ENCODE measurements at places on chromosomes 6 and 20.

GRCh38 chr20:58883241-58883691 lies 30.8 kb downstream of the GNAS start:
- DNase-seq = no peak

- no peak for DNase-seq
Observed at GRCh38 chr20:63536241-63536977, 767 bp downstream of the PTK6 start.

GRCh38 chr6:145015739-145016558 lies 719.4 kb downstream of the EPM2A start:
- no peak for DNase-seq

DNA sequence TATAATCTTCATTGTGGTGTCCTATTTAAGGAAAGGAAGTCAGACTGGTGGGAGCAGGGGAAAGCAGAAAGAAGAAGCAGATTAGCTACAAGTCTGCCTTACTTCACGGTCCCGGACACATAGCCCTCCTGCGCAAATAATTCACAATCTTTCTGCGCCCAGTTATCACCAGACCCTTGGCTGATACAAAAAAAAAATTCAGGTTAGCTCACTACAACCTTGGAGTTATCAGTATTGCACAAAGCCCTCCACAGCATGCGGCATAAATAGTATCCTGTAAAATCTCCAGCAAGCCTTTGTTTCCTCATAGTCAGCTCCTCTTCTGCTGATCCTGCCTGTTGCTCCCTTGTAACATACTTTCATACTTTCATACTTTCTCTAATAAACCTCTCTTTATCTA lies 148.6 kb upstream of the FUT9 start:
- no peak for DNase-seq

GRCh38 chr6:82909551-82909950 lies 156.1 kb downstream of the UBE3D start:
- no peak for DNase-seq

DNA sequence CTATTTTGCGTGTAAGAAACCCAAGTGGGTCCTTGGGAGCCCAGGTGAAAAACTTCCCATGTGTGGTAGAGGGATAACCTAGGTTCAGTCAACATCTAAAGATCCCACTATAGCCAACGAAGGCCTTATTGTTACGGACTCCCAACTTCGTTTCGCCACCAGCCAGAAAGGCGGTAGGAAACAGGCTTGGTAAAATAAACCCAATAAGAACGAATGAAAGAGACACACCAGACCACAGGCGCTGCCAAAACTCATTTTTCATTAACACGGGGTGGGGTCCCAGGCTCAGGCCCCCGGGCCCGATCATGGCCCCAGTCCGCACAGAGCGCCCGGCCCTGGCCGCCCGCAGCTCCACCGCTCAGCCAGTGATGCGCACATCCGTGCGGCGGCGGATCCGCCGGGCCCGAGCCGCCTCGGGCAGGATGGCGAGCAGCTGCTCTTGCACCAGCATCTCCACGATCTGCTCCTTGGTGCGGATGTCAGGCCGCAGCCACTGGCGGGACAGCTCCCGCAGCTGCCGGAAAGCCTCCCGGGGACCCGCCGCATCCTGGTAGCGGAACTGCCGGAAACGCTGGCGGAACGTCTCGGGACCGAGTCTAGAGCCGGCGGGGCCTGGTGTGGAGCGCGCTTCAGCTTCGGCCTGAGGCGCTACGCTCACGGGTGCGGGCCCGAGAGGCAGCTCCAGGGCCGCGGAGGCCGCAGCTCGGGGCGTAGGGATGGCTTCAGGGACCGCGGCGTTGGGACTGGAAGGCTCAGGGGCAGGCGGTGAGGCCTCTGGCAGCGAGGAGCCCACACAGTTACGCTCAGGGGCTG lies 709 bp downstream of the SCAND1 start:
- no peak for DNase-seq

DNA sequence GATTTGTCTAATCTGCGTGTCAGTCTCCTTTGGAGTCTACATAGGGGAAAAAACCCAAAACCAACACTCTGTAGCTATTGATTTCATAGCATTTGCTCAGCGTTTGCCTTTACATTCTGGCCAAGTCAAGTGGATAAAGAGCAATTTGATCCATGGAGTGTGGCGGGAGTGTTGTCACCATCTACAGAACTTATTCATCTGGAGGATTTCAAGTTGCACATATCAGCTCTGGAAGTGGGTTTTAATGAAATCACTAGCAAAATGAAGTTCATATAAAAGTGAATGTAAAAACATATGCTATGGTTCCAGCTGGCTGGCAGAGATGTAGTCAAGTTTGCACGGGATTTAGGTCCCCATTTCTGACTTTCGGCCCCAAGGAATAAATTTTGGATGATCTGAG lies 219.7 kb upstream of the SUPT3H start:
- no peak for DNase-seq

DNA sequence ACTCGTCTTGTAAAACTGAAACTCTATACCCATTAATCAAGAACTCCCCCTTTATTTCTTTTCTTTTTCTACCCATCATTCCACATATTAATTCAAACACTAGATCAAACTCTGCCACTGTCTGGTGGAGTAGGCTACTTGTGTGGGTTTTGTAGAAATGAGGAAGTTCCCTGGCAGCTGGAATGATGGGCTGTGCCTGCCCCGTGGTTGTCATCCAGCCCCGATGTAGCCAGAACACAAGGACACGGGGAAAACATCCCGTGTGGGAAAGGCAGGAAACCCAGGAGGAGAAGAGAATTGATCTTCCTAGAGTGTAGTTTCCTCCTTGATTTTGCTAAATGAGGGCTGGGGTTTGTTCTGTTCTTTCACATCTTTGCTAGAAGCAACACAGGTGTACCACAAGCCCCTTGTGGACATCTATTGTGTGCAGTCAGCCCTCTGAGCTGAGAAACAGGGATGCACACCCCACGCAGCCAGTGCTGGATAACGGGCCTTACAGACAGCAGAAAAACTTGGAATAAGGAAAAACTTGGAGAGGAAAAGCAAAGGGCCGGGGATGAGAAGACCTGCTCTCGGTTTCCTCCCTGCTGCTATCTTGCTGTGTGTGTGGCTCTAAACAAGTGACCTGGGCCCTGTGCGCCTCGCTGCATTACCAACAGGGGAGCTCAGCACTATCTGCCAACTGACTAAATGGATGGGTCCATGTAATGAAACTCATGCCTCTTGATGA lies 88.0 kb downstream of the SCML4 start:
- no peak for DNase-seq

DNA sequence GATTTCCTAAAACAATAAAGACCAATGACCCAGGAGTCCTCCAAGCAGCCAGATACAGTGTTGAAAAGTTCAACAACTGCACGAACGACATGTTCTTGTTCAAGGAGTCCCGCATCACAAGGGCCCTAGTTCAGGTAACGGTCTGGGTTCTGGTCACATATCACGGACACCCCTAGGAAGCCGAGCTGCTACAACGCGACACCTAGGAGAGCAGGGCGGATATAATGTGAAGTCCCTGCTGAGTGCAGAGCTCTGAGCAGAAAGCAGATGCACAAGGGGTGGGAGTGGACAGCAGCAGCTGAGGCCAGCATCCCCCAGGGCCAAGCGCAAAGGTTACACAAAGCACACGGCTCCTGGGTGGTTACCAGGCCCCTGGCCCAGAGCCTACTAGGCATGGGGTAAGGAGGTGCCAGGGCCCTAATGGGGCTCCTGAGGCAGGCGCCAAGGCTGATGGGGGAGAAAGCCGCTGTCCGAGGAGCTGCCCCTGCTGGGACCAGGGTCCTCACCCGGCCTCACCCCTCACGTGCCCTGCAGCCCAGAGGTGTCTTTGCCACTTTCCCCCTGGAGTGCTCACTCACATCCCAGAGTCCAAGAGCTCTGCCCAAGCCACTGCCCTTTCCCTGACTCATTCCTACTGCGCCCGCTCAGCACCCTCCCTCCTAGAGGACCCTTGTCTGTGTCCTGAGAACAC lies 8.4 kb downstream of the CST7 start:
- DNase-seq = no peak

DNA sequence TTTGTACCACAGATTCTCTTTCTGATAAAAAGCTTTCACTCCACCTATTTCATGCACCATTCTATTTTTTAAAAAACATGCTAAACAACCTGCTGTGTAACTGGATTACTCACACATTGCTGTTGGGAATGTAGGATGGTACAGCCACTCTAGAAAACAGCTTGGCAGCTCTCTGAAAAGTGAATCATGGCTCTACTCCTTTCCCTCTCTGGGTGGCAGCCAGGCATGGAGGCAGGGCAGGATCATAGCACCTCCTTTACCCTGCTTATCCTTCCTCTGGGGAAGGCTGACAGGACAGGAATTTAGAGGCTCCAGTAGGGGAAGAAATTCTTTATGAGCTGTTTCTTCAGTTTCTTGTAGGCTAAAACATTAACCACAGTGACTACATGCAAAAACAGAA lies 6.7 kb upstream of the VNN2 start:
- no peak for DNase-seq
